ENCODE measurements at places on chromosomes 4 and X. TPM values are rescaled to one million over a fixed set of nuclear protein-coding genes. Genes with fewer than 3 reads are reported as not detected.

The SMAD1 gene
- total RNA-seq = 82.8 TPM

The STK32B gene
- total RNA-seq = 0.56 TPM

The OTUD6A gene
- total RNA-seq = not detected

The PDGFC gene
- 22.0 TPM for total RNA-seq

The SNCA gene
- total RNA-seq = 49.7 TPM

The ZNF718 gene
- total RNA-seq = 14.0 TPM

GRCh38 chr4:102551958-102552565 lies 50.9 kb downstream of the NFKB1 start:
- no peak for DNase-seq

- DNase-seq = no peak
These were observed 28.2 kb downstream of the SULT1E1 start for GRCh38 chr4:69831646-69832325.

DNA sequence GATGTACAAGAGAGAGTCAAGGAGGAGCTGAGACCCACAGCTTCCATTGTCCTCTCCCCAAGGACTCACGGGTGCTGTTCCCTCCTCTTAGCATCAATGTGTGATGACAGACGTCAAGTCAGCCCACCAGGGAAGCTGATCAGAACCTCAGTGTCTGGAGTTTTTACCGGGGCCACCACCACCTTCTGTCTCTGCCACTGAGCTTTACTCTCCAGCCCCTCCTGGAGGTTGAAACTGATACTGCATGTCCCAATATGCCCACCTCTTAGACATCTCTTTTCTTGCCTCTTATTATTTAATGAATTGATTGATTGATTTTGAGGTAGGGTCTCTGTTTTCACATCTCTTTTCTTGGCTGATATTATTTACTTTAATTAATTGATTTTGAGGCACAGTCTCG lies 10.3 kb upstream of the AKAP17A start:
- DNase-seq = no peak

DNA sequence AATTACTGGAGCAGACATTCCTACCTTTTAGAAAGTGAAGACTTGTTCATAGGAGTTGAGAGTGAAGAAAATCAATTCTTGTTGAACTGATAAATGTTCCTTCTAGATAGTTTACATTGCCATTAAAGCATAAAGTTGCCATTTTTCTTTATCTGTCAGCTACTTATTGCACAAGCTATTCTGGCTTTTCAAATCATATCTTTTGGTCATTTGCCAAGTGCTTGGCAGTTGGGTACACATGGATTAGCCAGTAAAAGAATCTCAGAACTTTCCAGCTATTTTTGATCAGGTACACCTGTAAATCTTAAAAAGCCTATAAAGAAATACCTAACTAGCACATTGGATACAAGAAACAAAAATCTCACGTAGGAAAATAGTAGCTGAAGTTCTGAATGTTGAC lies 56.4 kb upstream of the PNPLA4 start:
- no peak for DNase-seq

DNA sequence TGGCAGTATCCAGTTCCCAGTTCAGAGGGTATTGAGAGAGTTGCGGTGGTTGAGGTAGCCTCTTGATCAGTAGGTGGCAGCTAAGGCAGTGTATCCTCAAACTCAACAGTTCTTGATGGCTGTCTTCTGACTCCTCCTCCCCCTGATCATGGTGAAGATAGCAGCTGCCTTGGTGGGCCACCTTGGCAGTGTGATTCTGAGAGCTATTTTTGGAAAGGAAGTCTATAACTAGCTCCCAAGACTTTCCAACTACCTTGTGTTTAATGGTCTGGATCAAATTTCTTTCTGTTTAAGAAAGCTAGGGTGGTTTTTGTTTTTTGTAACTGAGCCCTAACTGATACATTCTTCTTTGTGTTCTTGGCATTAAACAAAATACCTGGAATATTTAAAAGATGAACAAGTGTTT lies 10.5 kb upstream of the TBC1D19 start:
- DNase-seq = no peak

GRCh38 chr4:184237612-184238011 lies 19.9 kb upstream of the ENPP6 start:
- no peak for DNase-seq

DNA sequence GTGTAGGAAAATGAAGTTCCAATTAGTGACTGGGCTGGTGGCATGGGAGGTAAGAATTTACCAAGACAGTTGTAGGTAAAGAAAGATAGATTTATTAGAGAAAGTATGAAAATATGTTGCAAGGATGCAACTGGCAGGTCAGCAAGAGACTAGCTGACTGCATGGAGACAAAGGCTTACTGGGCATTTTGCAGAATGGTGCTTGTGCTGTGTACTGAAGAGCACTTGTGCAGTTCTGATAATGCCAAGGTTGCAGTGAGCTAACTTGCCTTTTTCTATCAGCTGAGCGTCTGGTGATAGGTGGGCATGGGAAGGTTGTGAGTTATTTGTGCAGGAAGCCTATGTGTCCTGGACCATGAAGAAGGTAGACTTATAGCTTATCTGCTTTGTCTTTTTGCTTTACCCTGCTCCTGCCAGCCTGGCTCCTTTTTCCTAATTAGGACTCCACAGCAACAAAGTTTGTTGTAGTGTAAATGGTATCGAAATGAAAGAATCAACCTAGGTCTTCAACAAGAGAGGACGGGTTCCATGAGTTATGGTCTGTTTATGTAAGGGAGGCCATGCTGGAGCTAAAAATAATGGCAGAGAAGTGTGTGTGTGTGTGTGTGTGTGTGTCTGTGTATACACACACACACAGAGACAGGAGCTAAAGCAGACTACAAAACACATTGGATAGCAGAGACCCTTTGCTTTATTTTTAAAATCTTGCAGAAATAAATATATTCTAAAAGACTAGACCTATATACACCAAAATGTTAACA lies 15.0 kb downstream of the BST1 start:
- no peak for DNase-seq

GRCh38 chr4:69116645-69117321 lies 20.5 kb downstream of the UGT2B7 start:
- DNase-seq = no peak

- no peak for DNase-seq
These were observed 11.3 kb downstream of the LAMP2 start for GRCh38 chrX:120457766-120458180.

- no peak for DNase-seq
These were observed 893.8 kb upstream of the INTU start for GRCh38 chr4:126738926-126739325.

GRCh38 chr4:147334478-147334877 lies 146.4 kb upstream of the EDNRA start:
- DNase-seq = no peak

DNA sequence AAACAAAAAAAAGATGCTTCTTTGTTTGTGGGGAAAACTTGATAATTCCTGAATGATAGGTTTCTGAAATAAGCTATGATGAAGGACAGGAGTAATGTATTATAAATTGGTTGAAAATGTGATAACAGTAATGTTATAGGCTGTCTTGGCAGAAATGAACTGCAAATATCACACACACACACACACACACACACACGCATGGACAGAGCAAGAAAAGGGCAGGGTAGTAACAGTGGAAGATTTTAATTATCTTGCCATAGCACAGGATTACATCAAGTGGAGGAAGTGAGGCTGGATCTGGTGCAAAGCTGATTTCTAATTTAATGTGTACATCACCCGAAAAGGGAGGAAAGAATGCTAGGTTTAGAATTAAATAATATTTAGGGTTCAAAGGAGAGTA lies 97.5 kb upstream of the CXXC4 start:
- no peak for DNase-seq

- no peak for DNase-seq
These were observed 123.9 kb downstream of the PDLIM5 start for GRCh38 chr4:94575652-94576051.

DNA sequence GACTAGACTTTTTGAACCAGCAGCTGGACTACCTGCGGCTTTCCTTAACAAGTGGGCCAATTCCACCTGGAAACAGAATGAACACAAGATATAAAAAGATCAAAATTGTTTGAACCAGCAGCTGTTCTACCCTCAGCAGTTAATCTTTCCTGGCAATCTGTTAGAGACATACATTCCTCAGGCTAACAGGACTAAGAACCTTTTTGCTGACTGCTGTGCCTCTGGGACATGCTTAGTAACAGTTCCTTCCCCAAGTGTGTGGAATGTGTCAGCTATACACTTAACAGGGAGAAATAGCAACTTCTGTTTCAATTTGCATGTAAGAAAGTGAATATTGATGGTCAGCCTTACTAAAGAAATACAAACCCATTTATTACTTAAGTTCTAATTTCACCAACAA lies 554.4 kb downstream of the ARAP2 start:
- no peak for DNase-seq

DNA sequence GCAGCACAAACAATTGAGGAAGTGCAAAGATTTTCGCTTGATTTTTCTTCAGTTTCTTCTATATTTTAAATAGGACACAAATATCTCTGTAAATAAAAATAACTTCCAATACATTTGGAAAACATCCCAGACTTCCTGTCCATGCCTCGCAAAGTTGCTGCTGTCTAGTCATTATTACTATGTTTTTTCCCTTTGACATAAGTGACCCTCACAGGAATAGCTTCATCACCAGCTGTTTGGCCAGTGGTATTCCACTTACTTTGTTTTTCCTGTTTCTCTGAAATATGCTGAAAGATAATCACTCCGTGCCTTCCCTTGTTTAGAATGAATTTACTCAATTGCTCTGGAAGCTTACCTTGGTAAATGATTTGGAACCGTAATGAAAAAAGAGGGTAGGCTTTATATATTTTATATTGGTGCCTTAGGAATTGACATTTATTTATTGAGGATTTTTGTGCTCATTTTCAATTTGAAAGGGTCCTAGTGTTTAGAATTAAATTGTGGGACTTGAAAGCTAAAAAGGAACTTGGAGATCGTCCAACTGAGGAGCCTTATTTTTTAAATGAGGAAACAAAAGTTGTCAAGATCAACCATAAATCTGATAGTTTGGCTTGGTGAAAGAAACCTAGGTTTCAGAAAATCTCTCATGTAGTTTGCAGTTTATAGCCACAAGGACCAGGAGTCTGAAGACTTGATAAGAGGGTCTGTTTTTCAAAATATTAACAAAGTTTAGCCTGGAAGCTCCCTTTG lies 65.6 kb downstream of the CDKL5 start:
- no peak for DNase-seq

DNA sequence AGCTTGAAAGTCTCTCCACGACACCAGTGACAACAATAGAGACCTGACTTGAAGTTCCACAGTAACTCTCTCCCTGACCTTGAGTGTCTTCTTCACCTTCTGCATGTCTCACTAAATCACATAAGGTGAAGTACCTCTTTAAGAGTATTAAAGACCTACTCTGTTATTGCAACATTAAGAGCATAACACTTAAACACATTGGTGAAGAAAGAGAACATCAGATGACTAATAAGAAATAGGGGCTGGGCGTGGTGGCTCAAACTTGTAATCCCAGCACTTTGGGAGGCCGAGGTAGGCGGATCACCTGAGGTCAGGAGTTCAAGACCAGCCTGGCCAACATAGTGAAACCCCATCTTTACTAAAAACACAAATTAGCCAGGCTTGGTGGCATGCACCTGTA lies 33.9 kb upstream of the MAPK10 start:
- DNase-seq = no peak

GRCh38 chrX:132025041-132025440 lies 1.9 kb downstream of the STK26 start:
- DNase-seq = no peak

DNA sequence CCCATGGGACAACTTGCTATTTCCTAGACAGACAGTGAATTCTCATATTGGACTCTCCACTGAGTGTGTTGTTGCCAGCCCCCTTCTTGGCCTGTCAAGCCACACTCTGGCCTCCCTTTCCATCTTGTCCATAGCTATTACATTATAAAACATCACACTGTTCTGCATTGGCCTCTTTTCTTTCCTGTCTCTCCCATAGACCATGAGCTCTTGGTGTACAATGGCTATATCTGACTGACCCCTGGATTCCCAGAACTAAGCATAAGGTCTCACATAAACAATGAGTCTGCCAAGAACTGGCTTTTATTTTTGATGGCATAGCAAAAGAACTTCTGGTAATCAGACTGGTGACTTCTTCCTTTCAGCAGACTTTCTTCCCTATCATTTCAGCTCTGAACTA lies 23.8 kb downstream of the STARD8 start:
- no peak for DNase-seq

- DNase-seq = no peak
These were observed 14.2 kb upstream of the FNIP2 start for GRCh38 chr4:158754385-158755180.

GRCh38 chr4:155530290-155530689 lies 136.4 kb upstream of the GUCY1A1 start:
- no peak for DNase-seq

- DNase-seq = no peak
These were observed 431.9 kb downstream of the SPOCK3 start for GRCh38 chr4:166802346-166802745.

Measured in endothelial cell (in vitro differentiated cells).